ENCODE measurements at places on chromosomes 7 and 10.

DNA sequence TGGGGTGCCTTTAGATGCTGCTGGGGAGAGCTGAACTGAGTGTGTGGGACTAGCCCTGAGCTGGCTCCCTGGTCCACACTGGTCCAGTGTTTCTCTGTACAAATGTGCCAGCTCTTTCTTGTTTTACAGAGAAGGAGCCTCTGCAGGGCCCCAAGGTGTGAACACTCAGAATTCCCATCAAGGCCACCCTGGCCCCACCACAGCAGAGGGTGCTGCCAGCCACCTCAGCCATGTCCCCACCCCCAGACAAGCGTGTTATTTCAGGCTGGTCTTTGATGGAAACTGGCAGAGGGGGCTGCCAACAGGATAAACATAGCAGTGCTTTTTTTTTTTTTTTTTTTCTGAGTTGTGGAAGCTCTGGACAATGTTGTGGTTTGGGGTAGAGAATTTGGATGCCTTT lies 68.5 kb upstream of the LRRC18 start:
- no peak for DNase-seq

GRCh38 chr7:105439174-105439893 lies 50.6 kb upstream of the SRPK2 start:
- DNase-seq, result no peak

GRCh38 chr7:6486438-6487183 lies 38.9 kb upstream of the DAGLB start:
- no peak for DNase-seq

GRCh38 chr7:79334841-79335240 lies 118.6 kb downstream of the MAGI2 start:
- no peak for DNase-seq

- peak; percentile 28 for DNase-seq
These were observed 82.9 kb downstream of the PRTFDC1 start for GRCh38 chr10:24869354-24870015.

DNA sequence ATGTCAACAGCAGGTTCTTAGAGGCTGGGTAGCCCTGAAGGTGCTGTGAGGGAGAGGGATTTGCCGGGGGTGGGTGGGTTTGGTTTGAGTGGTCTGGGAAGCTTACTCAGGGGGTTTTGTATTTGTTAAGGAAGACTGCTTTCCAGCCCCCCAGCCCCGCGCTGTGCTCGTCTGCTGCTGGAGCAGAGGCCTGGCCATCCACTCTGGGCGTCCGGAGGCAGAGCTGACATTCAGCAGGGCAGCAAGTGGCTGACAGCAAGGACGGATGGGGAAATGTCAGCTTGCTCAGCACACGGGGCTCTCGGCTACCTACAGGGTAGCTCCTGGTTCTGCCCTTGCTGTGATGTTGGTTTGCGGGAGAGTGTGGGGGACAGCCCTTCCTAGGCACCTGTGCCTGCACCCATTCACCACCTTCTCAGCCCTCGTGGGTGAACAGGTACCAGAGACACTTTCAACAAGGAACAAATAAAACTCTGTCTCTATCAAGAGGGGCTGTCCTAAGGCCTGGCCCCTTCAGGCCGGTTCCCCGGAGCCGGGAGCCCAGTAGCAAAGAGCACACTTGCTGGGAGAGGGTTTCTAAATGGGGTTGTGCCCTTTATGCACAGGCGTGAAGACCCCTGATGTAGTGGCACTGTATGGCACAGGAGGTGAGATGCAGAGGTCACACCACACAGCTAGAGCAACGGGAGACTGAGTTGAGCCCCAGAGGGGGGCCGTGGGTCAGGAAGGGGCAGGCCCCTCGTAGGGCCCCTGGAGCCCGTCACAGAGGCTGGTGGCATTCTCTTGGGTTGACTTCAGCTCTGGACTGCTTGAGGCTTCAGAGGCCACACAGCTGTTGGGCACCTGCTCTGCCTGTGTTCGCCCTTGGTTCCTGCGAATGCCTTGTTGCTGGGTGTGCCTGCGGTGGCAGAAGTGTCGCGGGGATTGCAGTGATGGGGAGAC lies 72.2 kb upstream of the SHH start:
- no peak for DNase-seq

DNA sequence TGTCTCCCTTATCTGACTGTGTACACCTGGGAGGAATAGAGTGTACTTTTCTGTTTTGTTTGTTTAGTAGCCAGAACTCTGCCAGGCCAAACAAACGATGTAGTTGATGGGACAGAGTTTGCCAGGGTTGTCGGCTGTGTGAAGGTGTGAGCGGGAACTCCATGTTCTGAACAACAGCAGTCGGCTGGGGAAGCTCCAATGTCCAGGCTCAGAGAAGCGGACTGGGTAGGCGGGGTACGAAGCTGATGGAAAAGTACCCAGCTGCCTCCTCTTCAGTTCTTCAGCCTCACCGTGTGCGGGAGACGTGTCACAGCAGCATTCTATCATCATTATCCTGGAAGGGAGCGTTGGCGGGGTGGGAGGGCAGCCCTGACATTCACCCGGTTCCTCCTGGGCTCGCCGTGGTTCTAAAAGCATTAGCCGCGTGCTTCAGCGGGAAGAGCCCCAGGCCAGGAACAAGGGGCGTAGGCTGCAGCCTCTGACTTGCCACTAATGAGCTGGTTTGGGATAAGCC lies 52.9 kb downstream of the PFKFB3 start:
- no peak for DNase-seq

GRCh38 chr7:40329601-40330153 lies 194.9 kb downstream of the SUGCT start:
- peak; percentile 79 for DNase-seq

- no peak for DNase-seq
These were observed 25.2 kb downstream of the PHTF2 start for GRCh38 chr7:77823787-77824186.

- no peak for DNase-seq
These were observed 19.7 kb downstream of the UBE3C start for GRCh38 chr7:157158400-157158799.

All from hematopoietic multipotent progenitor cell treated with erythropoietin and hydrocortisone succinate and interleukin-3 and kit ligand, for 6 days (in vitro differentiated cells).